ENCODE measurements at places on chromosomes 16 and 17.

GRCh38 chr17:40362696-40363110, 1.8 kb downstream of the GJD3 start:
- peak; percentile 82 for DNase-seq

GRCh38 chr17:50511058-50511457, 2.8 kb downstream of the MYCBPAP start:
- no peak for DNase-seq

DNA sequence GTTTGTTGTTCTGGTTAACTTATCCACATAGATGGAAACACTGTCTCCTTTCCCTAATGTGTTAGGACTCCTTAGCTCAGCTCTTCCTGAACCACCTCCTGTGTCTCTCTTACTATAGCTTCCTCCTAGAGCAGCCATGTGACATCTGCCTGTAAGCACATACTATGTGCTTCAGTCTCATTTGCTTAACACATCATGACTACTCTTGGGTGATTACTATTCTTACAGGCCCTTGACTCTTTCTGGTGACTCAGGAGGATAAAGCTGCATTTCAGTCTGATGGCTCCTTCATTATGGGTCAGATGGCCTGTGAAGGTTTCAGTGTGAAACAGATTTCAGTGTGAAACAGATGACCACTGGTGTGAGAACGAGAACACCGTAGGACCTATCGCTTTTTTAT, 320 bp upstream of the KRTAP4-2 start:
- no peak for DNase-seq

DNA sequence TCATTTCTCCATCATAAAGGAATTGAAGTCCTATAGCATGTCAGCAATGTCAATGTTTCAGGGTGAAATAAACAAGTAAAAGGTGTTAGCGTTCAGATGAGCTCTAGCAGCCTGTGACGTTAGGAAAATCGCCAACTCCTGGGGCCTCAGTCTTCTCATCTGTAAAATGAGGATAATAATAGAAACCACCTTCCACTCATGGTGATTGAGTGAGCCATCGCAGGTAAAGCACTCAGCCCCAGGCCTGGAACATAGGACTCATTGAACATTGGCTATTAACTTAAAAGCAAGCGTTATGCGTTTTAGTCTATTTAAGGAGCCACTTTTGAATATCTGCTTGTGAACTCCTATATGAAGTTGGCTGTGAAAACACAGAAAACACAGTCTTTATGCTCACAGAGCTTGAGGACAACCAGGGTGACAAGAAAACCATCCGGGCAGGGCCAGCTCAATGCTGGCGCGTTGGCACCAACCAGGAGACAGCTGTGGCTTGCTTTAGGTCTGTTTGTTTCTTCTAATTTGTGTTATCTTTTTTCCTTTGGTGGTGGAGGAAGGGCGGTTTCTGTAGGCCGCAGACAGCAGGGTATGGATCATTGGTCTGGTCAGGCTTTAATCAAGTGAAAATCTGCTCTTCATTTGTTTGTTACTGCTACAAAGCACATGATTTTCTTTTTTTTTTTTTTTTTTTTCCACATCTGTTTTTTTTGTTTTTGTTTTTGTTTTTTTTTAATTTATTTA, 35.7 kb upstream of the MED9 start:
- DNase-seq = no peak

DNA sequence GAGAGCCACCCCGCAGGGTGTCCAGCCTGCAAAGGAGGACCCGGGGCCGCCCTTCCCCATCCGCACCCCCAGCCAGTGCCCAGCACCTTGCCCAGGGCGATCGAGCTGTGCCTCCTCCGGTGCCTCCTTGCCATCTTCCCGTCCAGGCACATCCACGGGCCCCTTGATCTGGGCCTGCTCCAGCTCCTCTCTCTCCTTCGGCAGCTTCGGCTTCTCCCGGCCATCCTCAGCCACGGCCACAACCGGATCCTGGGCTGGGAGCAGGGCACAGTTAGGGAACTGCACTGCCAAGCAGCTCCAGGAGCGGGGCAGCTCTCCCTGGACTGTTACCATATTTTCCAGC, 13.8 kb downstream of the NDUFAF8 start:
- DNase-seq = no peak

DNA sequence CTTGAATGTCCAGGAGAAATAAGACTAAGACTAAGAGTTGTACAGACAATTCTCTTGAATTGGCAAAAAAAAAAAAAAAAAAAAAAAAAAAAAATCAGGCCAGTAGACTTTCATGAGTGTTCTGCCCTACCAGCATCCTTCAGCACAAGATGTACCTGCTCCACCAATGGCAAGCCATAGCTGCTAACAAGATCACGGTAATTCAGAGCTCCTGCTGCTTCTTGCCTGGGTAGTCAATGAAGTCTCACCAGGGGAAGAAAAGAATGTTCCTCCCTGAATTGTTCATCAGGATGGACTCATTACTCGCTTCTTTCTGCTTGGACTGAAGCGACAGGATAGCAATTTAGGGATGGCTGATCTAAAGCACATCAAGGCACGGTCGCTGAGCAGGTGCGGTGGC, 31.1 kb upstream of the APOH start:
- DNase-seq = no peak

GRCh38 chr17:73325527-73325842, 13.7 kb upstream of the CDC42EP4 start:
- no peak for DNase-seq

DNA sequence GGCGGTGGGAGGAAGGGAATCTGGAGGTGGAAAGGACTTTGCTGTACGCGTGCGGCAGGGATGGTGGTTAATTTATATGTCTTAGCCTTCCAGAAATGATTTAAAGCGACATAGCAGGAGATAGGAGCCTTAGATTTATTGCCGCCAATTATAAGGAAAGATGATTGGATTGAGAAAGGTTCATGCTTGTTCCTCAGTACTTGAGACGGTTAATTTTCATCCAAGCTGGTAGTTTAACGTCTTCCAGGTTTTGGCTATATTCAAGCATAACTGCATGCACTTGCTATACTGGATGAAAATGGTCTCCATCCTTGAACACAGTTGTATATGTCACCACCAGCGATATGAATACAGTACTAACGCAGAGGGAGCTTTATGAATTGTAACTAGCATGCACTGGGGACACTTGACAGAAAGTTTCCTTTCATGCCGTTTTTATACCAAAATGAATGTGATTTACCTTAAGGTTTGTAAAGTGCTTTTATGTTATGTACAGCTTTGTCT, 610 bp upstream of the PEX12 start:
- DNase-seq = no peak

- DNase-seq = no peak
Observed at GRCh38 chr16:85083051-85083639, 29.1 kb downstream of the CIBAR2 start.

GRCh38 chr16:89449726-89450335, 40.5 kb downstream of the ANKRD11 start:
- no peak for DNase-seq

GRCh38 chr16:3256866-3257465, 533 bp upstream of the MEFV start:
- no peak for DNase-seq

DNA sequence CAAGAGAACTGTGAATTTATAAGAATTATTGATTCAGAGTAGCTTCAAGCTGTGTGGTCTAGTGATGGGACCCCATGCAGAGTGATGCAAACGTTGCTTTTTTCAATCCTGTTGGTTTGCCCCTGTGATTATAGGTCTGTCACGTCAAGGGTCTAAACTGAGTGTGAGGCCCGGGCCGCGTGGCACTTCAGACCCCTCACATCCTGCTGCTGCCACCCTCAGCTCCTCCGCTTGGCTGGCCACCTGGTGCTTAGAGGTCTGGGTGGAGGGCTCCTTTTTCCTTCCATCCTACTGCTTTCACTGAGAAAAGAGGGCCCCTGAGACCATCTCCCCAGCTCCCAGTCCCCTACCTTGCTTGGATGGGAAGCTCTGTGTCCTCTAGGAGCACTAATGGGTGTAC, 12.0 kb downstream of the MYL4 start:
- no peak for DNase-seq

DNA sequence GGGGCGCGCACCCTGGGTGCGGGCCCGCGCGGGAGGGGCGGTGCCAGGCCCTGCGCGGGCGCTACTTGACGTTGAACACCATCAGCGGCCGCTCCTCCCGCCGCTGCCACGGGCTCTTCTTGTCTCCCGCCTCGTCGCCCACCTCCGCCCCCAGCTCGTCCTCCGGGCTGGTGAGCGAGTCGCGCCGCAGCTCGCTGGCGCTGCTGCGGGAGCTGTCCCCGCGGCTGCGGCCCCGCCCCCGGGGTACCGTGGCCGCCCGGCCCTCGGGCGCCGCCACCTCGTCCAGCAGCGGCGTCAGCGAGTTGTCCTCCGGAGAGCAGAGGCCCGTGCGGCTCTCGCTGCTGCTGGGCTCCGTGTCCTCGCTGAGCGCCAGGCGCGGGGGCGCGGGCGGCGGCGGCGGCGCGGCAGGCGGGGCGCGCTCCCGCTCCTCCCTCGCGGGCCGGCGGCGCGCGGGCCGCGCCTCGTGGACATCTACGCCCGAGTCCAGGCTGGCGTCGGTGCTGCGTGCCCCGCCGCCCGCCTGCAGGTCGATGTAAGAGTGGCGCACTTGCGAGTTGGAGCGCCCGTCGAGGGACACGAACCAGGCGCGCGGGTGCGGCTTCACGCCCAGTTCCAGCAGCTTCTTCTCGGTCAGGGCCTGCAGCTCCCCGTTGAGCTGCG, 8.7 kb downstream of the GRN start:
- DNase-seq = peak; percentile 50

DNA sequence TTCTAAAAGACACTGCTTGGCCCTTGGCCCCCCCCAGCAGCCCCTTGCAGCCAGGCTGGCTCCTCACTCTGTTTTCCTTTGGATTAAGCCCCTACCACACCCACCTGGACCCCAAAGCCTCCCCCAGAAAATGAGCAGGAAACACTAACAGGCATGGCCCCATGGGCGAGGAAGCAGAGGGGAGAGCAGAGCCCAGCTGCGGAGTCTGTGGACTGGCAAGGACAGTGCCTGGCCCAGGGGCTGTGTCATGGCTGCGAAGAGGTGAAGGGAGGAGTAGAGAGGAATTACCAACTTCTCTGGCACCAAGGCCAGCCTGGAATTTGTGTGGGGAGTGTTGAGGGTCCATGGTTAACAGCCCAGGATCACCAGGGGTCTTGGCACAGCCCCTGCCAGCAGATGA, 47.4 kb downstream of the MRC2 start:
- DNase-seq = no peak

DNA sequence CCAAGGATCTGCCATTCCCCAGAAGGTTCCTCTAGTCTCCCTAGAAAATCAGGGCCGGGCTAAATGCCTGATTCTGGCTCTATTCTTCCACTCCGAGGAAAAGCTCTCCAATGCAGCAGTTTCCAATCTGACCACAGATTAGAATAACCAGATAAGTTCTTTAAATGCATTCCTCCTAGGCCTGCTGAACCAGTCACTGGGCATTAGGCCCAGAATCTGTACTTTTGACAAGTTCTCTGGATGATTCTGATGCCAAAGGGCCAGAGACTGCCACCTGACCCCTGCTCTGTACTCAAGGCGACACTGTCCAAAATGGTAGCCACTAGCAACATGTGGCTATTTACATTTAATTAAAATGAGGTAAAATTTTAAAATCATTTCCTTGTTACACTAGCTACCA, 22.3 kb downstream of the MAP3K14 start:
- no peak for DNase-seq

GRCh38 chr16:14669776-14670175, 24.3 kb downstream of the PLA2G10 start:
- peak; percentile 50 for DNase-seq

DNA sequence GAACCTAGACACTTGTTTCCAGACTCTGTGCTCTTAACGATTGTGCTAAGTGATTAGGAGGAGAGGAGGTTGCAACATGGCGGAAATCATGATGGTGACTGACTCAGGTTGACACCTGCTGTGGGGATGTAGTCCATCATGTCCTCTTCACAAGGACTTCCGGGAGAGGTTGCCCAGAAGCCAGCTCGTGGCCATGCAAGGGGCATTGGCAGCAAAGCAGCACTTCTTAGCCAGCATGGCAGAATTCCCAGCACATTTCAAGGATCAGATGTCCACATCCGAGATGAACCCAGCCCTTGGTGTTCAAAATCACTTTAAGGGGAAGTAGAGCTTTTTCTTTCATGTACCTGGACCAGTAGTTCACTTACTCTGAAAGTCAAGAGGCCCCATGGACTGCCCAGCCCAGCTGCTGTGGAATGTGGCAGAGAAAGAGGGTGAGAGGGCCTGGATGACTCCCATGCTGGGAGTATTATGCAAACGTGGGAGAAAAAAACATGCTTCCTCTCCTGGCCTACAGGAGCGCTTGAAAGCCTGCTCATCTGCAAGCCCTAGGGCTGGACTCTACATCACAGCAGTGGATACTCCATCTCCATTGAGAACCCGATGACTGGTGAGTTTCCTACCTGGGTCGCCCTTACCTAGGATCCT, 65.5 kb downstream of the IRX6 start:
- no peak for DNase-seq

DNA sequence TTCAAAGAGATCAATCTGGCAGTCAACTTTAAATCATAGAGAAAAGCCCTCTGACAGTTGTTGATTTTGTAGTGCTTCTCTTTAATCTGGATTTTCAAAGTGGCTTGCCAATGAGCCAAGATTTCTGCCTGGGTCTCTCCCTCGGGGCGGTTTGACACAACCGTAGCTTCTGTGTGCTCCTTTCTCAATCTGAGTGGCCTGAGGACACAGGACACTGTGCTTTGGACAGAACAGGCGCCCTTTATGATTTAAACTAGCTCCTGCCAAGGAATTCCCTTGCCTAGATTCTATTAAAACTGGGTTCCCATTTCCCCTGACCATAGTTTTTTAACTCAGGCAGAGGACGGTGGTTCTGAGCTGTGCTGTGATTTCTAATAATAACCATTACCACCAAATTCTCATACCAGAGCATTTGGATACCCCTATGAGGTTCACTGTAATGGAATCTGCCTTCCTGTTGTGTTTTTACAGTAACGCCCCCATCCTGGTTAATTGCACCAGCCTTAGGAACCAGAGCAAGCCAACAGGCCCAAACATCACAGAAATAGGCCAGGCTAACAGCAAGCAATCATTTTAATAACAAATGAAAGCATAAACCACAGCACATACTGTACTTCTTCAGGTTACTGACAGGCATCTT, 4.0 kb downstream of the ZFHX3 start:
- DNase-seq = no peak

DNA sequence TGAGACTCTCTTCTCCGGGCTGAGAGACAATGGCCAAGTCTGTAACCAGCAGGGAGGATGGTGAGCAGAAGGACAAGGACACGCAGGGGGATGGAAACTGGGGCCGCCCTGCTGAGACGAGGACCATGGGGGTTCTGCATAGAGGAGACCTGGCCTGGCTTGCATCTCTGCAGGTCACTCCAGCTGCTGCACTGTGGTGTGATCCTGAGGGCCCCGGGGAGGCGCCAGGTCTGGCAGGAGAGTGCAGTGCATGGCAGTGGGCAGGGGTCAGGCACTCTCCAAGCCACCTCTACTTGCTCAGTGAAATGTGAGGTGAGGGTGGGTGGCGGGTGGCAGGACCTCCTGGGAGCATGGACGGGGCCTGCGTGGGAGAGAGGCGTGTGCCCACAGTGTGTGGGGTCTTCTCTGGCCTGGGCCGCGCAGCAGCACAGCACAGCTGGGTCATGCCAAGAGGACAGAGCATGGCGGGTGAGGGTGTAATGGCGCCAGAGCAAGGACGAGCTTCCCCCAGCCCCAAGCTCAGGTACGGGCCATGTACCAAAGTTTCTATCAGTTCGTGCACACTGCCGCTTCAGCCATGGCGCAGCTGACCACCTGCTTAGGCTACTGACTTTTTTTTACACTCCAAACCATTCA, 43.1 kb downstream of the KLHDC4 start:
- no peak for DNase-seq

GRCh38 chr16:69465083-69465721, 40.8 kb downstream of the CYB5B start:
- DNase-seq = no peak

All from right lobe of liver (tissue), 6 donors.